ENCODE measurements at places on chromosomes 7 and 10.
A peak's percentile ranks its signal among the peaks of the same experiment; 100 is the strongest.

DNA sequence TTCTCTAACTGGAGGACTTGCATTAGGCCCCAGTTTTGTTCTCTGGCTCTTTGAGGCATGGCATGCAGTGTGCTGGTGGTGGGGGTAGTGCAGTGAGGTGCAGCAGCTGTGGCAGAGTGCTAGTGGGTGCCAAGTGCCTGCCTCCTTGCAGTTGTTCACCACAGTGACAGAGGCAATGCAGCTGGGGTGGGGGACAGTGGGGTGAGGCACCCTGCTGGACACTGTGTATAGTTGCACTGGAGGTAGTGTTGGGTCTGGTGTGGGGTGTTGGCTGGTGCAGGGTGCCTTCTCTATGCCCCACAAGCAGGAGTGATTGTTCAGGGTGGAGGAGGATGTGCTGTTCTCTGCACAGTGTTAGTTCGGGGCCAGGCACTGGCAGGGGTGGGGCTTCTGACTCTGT is 21.7 kb upstream of the KEL start:
- no peak for DNase-seq

- DNase-seq, result no peak
Observed at GRCh38 chr7:26625286-26625685, 239.1 kb downstream of the SKAP2 start.

DNA sequence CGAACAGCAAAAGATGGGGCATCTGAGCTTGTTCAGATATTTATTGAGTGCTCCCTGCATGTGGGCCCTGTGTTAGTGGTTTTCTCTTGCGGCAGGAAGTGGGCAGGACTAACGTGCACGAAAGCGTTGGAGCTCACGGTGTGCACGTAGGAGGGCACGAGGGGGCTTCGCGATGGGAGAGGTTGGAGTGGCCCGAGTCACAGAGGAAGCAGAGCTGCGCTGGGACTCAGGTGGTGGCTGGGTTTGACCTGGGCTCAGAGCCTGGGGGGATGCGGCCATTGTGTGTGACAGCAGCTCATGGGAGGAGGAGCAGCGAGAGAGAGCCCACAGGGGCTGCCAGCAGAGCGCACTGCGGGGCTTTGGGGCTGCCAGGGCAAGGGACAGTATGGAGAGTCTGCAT is 7.7 kb downstream of the ZSCAN25 start:
- DNase-seq, result no peak

GRCh38 chr7:17957871-17958270 is 17.6 kb upstream of the SNX13 start:
- DNase-seq, result no peak

GRCh38 chr7:74606909-74607510 is 50.5 kb upstream of the GTF2I start:
- DNase-seq, result no peak

DNA sequence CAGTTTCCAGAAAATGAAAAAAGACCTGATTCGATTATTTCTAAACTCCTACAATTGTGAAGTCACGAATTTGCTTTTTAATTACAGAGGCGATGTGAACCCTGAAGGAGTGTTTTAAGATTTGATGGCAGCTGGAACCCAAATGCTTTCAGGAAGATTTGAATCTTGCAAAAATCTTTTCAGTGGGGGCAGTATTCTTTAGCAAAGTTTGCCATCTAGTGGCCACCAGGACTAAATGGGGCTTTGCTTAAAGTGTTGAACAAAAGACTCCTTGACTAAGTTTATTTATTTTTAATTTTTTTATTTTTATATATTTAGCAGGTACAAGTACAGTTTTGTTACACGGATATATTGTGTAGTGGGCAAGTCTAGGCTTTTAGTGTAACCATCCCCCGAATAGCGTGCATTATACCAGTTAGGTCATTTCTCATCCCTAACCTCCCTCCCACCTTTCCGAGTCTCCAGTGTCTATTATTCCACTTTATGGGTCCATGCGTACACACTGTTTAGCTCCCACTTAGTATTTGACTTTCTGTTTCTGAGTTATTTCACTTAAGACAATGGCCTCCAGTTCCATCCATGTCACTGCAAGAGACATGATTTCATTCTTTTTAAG is 98.8 kb downstream of the CACNB2 start:
- DNase-seq, result peak; percentile 17

- no peak for DNase-seq
Observed at GRCh38 chr10:113157441-113157840, 207.4 kb downstream of the TCF7L2 start.

DNA sequence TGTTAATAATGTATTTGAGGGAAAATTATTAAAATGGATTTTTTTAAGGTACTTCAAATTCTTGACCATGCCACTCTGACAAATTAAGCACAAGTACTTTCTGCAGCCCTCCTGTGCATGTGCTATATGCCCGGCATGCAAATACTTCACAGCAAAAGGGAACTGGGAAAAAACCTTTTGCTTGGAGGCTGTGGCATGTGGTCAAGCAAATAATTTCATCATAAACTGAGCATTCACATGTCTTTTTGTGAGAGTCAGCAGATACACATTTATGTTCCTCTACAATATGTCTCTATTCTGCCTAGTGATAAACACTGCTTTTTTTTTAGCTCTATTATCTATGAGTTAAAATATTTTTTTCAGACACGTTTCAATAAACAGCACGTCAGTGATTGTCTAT is 53.7 kb upstream of the SEMA3A start:
- DNase-seq, result no peak

- no peak for DNase-seq
Observed at GRCh38 chr7:92831716-92832533, 4.4 kb downstream of the CDK6 start.

DNA sequence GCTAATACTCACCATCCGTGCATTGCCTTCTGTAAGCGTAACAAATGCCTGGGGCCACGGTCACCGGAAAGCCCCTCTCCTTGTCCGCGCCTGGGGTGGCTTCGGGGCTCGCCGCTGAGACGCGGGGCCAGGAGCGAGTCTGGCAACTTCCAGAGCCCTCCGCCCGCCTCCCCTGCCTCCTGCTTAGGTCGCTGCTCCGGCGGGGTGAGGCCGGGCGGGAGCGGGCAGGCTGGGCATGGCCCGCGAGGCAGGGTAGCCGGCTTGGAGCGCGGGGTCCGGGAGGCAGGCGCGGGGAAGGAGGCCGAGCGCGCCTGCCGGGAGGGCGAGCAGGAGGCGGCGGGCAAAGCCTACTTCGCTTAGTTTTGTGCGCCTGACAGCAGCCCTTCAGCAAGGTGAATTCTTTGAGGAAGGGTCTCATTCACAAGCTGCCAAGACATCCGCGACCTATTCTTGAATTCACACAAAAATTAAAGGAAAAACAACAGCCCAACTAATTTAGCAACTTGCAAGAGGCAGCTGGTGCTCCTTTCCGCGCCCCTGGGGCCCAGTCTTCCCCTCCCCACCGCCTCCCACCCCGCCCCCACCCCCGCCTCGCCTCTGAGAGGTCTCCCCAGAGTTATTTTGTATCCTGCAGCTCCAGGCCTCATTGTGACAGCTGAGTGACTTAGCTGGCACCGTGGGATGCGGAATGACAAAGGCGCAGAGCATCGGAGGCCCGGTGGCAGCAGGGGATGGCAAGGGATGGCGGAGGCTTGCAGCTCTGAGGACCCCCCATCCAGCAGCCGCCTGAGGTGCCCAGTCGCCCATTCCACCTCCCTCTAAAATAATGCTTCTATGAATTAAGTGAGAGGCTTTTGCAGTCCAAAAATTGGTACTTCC is 12.8 kb upstream of the KAT6B start:
- DNase-seq, result no peak

- DNase-seq, result no peak
Observed at GRCh38 chr7:47103498-47104205, 478.3 kb downstream of the TNS3 start.

DNA sequence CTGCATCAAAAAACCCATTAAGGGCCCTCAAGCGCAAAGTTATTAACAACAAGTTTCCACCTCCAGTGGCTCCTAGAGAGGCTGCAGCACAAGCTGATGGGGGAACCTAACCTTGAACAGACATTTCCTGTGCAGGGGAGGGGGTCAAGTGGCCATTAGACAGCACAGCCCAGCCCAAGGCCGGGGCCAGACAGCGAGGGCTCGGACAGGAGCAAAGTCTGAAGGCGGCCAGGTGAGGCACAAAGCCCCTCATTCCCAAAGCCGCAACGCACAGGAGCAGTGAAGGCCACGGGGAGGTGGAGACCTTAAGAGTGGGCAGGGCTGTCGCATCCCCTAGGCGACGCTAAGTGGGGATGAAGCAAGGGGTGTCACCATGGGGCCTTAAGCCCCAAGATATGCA is 73.2 kb upstream of the ZNF746 start:
- DNase-seq, result no peak

DNA sequence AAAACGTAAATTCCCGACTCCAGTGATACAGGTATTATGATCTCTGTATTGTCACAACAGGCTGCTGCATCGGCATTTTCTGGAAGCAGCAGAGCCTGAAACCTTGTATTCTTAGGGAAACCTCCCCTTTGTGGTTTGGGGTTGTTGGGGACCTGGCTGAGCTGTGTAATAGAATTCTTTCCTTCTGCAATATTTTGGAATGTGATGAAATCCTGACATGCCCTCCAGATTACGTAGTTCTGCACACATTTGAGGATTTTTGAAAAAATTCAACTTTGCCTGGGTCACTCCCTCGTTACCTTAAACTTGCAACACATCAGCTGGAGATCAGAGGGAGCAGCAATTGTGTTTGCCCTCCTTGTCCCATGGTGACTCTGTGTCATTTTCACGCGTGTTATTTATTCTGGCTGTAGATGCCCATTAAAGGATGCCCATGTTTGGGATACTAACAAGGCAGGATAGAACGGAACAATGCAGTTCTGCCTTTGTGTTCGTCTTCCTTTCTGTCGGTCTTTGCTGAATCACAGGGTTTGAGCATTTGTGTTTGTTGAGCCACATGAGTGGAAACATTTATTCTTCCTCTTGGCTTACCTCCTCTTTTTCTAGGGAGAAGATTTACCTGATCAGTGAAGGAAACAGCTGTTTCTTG is 181.7 kb downstream of the TCF7L2 start:
- no peak for DNase-seq

- no peak for DNase-seq
Observed at GRCh38 chr10:62471711-62472110, 97.5 kb downstream of the ZNF365 start.

GRCh38 chr10:93190372-93190771 is 116.7 kb downstream of the CYP26A1 start:
- DNase-seq, result no peak

DNA sequence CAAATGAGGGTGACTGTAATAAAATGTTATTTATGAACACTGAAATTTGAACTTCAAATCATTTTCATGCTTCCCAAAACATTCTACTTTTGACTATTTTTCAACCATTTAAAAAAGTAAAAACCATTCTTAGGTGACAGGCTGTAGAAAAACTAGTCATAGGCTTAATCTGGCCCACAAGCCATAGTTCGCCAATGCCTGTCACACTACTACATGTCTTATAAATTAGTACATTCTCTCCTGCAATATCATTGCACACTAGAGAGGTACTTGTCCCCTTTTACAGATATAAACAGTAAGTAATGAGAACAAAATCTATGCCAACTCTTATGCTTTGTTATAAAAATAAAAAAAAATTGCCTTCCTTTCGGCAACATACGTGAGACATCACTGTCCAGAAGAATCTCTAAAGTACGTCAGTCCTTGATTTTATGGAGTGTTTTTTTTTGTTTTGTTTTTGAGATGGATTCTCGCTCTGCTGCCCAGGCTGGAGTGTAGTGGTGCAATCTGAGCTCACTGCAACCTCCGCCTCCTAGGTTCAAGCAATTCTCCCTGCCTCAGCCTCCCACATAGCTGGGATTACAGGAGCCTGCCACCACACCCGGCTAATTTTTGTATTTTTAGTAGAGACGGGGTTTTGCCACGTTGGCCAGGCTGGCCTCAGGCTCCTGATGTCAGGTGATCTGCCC is 23.2 kb downstream of the UPF2 start:
- DNase-seq, result no peak

- DNase-seq, result no peak
Observed at GRCh38 chr7:93178213-93178612, 30.0 kb upstream of the SAMD9L start.

Measured in SW 1271 (cell line).